Activated CD4-positive, alpha-beta T cell treated with anti-CD3 and anti-CD28 coated beads, Interleukin-2, amount 10 ng/mL, durations not matched to agents 7 days and 5 days (primary cell): ENCODE measurements at places on chromosomes 6 and 20. TPM values are rescaled to one million over a fixed set of nuclear protein-coding genes. Genes with fewer than 3 reads are reported as not detected.

DNA sequence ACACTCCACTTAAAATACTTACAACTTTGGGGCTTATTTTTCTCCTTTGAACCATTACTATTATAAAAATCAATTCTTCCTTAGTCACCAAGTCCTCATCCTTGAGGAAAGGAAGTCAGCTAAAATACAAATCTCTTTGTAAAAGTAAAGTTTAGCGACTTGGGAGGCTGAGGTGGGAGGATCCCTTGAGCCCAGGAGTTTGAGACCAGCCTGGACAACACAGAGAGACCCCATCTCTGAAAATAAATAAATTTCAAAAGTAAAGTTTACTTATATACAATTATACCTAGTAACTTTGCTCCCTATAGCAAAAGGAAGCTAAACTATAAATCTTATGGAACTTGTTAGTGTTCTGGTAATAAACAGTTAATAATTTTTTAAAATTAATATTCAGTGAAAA, 40.4 kb downstream of the MYB start:
- no peak overlapping the region for H3K4me3 ChIP-seq
- H3K27ac ChIP-seq: no peak overlapping the region
- no peaks in the 10 kb centered on the region for H3K27me3 ChIP-seq
- no peak for DNase-seq

GRCh38 chr6:109373762-109374161, 8.5 kb downstream of the CD164 start:
- no peaks in the 10 kb centered on the region for H3K27me3 ChIP-seq
- peak overlapping the region; percentile 38 for H3K4me3 ChIP-seq
- peak overlapping the region; percentile 83 for H3K27ac ChIP-seq
- peaks cover 75% of the 10 kb centered on the region for H3K36me3 ChIP-seq
- DNase-seq: peak; percentile 51

GRCh38 chr6:53922539-53922981, 127.8 kb downstream of the LRRC1 start:
- H3K4me1 ChIP-seq: no peaks in the 10 kb centered on the region
- no peak overlapping the region for H3K27ac ChIP-seq
- no peak for DNase-seq
- no peaks in the 10 kb centered on the region for H3K27me3 ChIP-seq

CST5 gene
- total RNA-seq: not detected

HTR1E gene
- not detected for total RNA-seq

OR2J3 gene
- not detected for total RNA-seq
